Activated effector memory CD4-positive, alpha-beta T cell treated with Interleukin-2 at 50 U/mL for 16 hours (primary cell): ENCODE measurements at places on chromosomes 2 and 18.

GRCh38 chr2:172574965-172575364 is 19.1 kb downstream of the PDK1 start:
- no peak for DNase-seq

DNA sequence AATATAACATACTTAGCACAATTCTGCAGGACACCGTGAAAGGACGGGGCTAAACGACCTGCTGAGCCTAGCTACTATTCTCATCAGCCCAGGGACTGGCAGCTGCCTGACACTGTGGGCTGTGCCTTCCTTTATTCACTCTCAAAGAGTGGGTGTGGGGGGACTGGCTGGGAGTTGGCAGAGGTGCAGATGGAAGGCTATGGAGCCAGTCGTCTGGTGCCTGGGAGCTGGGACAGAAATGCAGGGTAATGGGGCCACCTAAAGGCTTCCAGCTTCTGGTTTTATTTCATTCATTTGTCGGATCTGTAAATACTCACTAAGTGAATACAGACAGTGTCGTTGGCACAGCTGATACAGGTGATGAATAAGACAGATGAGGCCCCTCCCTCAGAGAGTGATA is 56.0 kb upstream of the NFU1 start:
- DNase-seq = no peak

DNA sequence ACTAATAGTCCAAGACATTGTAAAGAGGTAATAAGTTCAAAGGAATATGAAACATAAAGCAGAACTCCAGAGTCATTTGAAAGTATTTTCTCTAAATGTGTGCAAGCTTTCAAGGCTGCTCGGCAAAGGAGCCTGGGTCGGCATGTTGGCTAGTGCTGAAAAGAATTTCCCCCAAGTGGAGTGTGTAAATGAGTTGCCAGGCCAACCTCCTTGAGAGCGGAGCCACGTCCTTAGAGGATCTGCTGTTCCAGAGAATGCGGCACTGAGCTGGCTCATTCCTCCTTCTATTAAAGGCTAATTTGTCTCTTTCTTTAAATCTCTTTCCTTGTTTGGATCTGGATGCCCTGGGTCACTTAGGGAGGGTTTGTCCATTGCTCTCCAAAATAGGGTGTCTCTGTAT is 127.5 kb downstream of the RDH14 start:
- DNase-seq = no peak

GRCh38 chr2:24731923-24732322 is 61.3 kb downstream of the PTRHD1 start:
- DNase-seq = no peak

DNA sequence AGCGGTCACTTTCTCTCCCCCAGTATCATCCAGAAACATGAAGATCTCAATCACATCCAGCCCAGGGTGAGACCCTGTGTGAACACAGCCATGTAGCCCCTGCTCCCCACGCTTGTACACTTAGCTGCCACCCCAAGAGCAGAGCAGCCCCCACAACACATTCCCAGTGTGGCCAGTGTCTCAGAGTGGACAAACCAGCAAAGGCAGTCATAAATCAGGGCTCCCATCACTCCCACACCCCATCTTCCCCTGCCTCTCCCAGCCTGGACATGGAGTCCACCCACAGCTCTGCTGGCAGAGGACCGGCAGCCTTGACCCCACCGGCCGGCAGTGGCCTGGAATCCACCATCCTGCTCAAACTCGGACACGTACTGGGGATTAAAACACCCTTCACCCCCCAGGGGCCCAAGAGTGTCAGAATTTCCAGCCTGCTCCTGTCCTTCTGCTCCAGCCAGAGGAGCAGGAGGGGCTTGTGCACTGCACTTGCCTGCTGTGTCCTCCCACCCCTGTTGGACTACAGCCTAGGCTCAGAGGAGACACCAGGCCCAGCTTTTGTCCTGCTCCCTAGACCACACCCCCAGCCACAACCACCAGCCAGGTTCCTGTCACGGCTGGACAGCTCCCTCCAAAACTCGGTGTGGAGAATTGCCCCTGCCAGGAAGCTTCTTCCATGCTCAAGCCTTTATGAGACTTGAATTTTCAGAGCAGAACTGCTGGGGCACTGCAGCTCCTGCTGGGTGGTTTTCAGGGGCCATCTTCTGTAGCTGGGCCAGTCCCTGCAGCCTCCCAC is 206.1 kb downstream of the SMAD2 start:
- DNase-seq = no peak

- DNase-seq = no peak
These were observed 71.1 kb downstream of the DYSF start for GRCh38 chr2:71524476-71524875.
